GM19239 (cell line): ENCODE measurements at places on chromosomes 3 and 15.

- DNase-seq = no peak
Measured at GRCh38 chr3:31531452-31531991, 1.2 kb upstream of the STT3B start.

DNA sequence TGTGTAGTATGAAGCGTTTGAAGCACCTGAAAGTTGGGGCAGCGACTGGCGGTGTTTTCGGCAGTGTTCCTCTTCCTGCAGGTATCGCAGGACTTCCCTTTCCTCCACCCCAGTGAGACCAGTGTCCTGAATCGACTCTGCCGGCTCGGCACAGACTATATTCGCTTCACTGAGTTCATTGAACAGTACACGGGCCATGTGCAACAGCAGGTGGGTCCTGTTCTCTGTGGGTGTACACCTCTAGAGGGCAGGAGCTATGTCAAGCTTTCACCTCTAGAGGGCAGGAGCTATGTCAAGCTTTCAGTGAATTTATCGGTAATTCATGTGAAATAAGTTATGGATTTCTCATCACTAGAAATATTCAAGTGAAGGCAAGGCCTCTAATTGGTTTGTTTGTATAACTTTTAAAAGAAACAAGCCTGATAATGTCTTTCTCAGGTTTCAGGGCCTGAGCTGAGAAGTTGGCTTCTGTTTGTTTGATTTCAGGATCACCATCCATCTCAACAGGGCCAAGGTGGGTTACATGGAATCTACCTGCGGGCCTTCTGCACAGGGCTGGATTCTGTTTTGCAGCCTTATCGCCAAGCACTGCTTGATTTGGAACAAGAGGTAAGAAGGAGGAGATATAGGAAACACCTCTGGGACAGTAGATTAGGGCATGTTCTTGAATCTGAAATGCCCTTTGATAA lies 5.3 kb downstream of the TUBGCP4 start:
- DNase-seq = peak; percentile 25

GRCh38 chr3:178718995-178719635 lies 182.9 kb downstream of the KCNMB2 start:
- no peak for DNase-seq

DNA sequence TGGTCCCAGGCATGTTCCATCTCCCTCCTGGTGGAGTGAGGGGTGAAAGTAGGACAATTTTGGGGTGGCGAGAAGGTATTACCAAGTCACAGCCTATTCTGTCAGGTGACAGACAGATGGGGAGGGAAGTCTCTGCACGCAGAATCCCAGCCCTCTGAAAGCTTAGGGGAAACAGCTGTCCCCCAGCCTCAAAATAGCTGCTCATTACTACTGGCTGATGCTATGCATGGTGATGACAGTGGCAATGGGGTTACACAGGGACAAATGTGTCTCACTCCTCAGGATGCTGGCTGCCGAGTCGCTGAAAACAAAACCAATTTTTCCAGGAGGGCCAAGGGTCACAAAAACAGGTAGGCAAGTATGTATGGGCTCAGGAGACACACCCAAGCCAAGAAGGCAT lies 68.8 kb upstream of the OXTR start:
- no peak for DNase-seq

DNA sequence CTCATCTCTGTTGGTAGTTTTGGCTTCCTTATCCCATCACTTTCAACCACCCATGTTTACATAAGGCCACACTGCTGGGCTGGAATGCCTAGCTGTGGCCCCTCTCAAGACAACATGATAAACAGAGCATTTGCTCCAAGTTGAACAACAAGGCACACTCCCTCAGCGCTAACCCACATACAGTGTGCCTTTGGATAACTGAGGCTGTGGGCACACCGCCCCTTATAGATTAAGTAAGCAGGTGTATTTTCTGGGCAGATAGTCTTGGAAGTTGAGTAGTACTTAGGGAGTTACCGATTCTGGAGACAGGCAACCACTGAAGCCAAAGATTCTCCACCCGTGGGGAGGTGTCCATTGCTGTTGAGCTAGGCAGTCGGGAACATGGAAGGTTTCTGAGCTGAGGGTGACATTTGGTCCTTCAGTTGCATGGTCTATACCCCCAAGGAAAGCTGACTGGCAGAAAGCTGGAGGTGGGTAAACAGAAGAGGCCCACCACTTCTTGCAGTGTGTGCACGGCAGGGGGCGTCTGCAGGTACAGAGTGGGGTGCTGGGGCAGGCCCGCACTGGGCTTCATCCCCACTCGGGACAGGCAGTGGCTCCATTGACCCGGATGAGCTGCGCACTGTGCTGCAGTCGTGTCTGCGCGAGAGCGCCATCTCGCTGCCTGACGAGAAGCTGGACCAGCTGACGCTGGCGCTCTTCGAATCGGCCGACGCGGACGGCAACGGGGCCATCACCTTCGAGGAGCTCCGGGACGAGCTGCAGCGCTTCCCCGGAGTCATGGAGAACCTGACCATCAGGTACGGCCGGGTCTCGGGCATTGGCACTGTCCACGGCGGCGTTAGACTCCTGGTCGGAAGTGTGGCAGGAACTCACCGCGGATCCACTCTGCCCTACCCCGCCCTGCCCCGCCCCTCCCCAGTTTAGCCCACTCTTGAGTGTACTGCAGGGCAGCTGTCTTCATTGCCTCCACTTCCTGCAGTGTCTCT lies 16.8 kb downstream of the NOX5 start:
- no peak for DNase-seq

- DNase-seq = no peak
Measured at GRCh38 chr15:83546512-83546888, 99.4 kb downstream of the SH3GL3 start.

- no peak for DNase-seq
Measured at GRCh38 chr15:91268510-91268909, 168.5 kb downstream of the SV2B start.

DNA sequence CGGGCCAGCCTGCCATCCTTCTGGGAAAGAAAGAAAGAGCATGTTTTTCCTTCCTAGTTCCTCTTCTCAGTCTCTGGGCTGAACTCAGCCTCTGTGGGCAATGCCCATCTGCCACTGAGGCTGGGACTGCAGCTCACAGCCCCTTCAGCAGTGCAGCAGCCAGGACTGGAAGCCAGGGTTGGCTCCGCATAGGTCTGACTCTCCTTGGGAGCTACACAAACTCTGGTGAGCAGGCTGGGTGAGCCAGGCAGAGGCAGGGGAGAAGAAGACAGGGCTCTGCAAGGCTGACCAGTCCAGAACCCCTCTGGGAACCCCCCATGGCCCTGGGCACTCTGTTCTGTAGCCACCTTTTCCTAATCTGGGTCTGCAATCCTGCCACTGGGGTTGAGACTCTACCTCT lies 3.6 kb downstream of the DISP2 start:
- DNase-seq = no peak

DNA sequence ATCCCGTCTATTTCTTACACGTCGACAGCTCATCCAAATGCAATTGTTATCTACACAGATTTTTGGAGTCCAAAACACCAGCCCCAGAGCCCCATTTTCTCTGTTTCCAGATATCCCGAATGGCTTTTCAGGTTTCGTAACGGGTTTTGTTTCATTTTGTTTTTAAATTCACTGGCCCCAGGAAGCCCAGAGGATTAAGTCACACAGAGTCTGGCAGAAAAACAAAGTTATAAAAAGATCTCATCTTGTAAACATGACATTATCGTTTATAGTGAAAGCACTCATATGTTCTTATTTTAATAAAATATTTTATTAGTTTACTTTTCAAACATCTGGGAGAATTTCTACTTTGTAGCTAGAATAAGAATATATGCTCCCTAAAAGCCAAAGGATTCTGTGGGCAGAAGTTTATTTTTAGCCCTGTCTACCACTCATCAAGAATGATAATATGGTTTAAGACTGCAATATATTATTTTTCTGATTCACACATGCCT lies 149.3 kb upstream of the SLC2A2 start:
- DNase-seq = no peak

- no peak for DNase-seq
Measured at GRCh38 chr3:179512378-179512777, 50.3 kb upstream of the ACTL6A start.

DNA sequence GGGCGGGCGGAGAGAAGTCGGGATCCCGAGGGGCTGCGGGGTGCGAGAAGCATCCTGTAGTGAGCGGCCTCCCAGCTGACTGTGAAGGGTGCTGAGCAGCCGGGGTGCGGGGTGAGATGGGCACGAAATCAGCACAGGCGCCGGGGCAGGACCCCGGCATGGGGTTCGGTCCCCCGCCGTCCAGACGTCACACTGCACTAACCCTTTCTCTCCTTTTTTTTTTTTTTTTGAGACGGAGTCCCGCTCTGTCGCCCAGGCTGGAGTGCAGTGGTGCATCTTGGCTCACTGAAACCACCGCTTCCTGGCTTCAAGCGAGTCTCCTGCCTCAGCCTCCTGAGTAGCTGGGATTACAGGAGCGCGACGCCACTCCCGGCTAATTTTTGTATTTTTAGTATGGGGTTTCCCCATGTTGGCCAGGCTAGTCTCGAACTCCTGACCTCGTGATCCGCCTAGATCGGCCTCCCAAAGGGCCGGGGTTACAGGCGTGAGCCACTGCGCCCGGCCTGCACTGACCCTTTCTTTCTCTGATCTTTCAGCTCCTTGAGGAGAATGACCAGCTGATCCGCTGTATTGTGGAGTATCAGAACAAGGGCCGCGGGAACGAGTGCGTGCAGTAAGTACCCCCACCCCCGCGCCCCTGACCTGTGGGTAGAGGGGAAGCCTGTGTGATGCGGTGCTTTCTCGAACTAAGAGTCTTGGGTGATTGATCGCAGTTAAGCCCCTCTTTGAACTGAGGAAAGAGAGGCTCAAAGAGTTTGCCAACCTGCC lies 513 bp downstream of the SS18L2 start:
- no peak for DNase-seq

- DNase-seq = peak; percentile 22
Measured at GRCh38 chr3:56251343-56251945, 216.8 kb downstream of the ERC2 start.
